ENCODE measurements at places on chromosomes 4 and X.
A peak's percentile ranks its signal among the peaks of the same experiment; 100 is the strongest.

GRCh38 chr4:139525414-139525813 lies 30.6 kb downstream of the SETD7 start:
- no peak for DNase-seq

DNA sequence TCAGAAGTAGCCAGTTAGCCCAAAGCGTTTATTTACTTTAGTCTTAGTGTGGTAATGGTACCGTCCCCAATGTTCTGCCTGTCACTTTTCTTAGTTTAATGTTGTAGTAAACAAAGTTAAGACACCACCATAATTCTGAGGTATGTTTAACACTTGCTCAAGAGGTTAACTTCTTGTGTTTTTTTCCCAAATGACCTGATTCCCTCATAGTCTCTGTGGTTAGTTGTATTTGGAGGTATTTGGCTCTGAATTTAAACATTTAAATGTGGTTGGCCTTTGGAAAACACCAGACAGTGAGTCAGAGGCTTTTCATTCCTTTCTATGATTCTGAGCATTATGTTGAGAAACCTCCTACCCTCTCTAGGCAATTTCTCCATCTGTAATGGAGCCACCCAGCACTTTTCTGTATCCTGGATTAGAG lies 47.9 kb downstream of the CXCL1 start:
- DNase-seq = no peak

- DNase-seq = no peak
These were observed 123.0 kb upstream of the GALNT7 start for GRCh38 chr4:173045571-173045970.

- DNase-seq = peak; percentile 47
These were observed 70.2 kb upstream of the BCOR start for GRCh38 chrX:40167850-40168479.

GRCh38 chr4:146916479-146917076 lies 29.1 kb downstream of the TTC29 start:
- no peak for DNase-seq

DNA sequence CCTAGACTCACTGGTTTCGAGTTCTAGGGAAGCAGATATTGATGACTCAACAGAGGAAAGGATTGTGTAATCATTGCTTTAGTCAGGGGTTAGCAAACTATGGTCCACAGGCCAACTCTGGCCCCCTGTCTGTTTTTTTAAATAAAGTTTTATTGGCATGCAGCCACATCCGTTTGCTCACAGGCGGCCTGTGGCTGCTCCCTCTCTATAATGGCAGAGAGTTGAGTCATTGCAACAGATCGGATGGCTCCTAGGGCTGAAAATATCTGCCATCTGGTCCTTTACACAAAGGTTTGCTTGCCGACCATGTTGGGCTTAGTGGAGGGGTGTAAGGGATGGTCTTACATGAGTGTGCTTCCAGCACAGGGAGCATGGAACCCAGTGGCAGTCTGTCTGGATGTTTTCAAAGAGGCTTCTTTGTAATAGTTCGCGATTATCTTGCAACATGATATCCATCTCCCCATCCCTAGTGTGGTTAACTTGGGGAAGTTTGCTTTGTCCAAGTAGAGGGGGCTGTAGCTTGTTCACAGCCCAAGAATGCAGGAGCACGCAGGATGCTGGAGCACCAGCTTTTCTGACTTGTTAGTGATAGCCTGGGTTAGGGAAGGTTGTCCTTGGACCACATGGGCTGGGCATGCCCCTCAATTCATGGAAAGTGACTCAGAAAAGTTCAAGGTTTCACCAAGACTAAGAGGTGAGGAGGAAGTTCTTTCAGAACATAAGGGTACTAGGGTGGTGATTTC lies 59.3 kb upstream of the CLDN34 start:
- no peak for DNase-seq

GRCh38 chrX:22803353-22803752 lies 196.4 kb upstream of the DDX53 start:
- no peak for DNase-seq

DNA sequence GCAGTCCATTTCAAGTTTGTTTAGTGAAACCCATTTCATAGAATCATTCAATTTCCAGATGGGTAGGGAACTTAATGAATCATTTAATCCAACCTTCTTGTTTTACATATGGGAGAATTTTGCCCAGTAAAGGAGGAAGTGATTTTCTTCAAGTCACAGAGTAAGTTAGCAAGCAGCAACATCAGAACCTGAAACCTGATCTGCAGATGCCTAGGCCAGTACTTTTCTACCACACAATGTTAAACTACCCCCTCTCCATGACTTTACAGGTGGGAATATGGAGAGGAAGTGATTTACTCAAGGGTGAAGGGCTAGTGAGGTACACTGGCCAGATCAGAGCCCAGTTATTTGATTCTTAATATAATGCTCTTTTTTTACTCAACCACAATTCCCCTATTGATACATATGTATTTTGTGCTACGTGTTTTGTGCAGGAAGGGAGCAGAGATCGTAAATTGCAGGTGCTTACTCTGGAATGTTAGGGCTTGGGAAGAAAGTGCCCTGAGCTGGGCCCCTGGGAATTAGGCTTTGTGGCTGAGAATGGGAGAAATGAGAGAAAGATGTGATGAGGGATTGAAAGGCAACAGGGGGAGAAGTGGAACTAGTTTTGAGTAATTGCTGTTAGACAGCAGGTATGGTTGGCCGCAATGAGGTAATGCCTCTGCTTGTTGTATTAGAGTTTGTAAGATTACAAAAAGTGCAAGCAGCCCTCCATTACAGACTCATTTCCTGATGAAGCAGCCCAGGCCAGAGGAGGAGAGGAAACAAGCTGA lies 6.8 kb downstream of the LHFPL1 start:
- DNase-seq = no peak

- DNase-seq = no peak
These were observed 42.2 kb upstream of the HMGB3 start for GRCh38 chrX:150940844-150941495.

GRCh38 chr4:105414316-105414715 lies 59.5 kb downstream of the PPA2 start:
- DNase-seq = no peak

DNA sequence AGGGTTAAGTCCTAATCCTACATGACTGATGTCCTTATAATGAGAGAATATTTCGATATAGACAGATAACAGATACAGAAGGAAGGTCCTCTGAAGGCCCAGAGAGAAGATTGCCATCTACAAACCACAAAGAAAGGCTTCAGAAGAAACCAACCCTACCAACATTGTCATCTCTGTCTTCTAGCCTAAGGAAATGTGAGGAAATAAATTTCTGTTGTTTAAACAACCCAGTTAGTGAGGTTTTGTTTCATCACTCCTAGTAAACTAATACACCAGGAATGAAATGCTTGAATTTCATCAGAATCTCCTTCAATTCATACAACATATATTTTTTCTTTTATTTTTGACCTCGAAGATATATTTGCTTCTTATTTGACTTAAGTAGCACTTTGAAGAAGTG lies 1527.8 kb downstream of the STIM2 start:
- no peak for DNase-seq

- DNase-seq = peak; percentile 20
These were observed 22.4 kb downstream of the NEXMIF start for GRCh38 chrX:74902806-74903205.

DNA sequence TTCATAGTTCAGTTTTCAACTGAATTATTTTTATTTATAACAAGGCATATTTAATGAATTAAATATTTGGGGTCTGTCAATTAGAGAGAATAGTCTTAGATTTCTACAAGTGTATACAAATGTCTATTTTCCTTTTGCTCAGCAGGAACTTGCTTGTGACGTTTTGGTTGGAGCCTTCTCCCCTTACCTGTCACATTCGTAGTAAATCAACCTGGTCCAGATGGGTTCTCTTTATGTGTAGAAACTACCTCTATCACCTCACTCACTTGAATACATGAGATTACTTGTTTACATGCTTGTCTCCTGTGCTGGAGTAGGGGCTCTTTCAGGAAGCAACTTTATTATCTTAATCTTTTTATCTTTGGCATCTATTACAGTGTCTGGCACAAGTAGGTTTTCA lies 938.3 kb upstream of the IGFBP7 start:
- DNase-seq = no peak

- DNase-seq = no peak
These were observed 230.8 kb downstream of the CPE start for GRCh38 chr4:165609653-165610052.

DNA sequence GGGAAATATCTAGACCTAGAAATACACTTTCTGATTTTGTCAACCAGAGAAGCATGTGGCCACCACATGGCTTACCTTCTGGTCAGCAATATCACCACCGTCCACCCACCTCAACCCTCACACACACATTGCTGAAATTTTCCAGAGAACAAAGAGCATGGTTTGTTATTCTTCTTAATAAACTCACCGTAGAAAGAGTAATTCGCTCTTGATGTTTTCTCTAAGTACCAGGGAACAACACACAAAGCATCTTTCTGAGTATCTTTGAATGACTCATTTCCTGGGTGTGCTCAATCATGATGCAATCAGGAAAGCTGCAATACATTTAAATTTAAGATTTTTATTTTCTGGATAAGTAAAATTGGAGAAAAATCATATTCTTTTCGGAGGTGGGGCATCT lies 24.7 kb upstream of the LRAT start:
- DNase-seq = no peak

DNA sequence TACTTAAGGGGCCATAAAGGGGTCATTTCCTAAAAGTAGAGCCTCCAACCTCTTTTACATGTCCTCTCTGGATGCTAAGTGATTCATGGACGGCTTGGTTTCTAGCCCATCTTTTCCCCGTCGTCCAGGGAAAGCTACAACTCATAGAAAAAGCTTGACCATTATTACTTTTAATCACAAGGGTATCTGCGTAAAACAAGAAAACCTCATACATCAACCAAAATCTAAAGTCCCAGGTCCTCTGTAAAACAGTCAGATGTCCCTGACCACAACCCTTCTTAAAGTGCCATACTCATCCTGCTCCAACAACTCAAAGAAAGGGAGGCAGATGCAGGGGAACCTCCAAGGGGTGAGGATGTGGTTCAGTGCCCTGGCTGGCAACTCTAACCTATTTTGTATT lies 29.6 kb downstream of the ADGRA3 start:
- no peak for DNase-seq

GRCh38 chr4:60744767-60745166 lies 455.4 kb upstream of the ADGRL3 start:
- no peak for DNase-seq

GRCh38 chrX:40883021-40883619 lies 147.8 kb upstream of the MED14 start:
- no peak for DNase-seq

DNA sequence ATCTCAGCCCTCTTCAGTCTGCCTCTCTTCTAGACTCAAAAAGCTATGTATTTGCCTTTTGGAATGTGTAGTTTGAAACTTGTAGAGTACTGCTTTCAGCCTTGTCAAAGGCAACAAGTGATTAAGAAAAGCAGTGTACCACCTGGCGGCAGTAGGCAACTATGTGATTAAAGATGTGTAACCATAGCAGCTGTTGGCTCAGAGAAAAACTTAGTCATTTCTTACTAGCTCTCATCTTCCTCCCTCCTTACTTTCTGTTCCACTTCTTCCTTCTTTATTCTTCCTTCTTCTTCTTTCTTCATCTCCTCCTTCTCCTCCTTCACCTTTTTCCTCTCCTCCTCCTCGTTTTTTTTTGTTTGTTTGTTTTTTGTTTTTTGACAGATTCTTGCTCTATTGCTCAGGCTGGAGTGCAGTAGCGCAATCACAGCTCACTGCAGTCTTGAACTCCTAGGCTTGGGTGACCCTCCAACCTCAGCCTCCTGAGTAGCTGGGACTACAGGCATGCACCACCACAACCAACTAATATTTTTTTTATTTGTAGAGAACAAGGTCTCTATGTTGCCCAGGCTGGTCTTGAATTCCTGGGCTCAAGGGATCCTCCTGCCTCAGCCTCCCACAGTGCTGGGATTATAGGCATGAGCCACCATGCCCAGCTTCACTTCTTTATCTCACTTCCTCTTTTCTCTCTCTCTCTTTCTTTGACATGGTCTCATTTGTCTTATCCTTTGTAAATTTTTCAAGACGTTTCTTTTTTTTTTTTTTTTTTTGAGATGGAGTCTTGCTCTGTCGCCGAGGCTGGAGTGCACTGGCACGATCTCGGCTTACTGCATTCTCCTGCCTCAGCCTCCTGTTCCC lies 32.6 kb downstream of the ABHD18 start:
- DNase-seq = no peak

DNA sequence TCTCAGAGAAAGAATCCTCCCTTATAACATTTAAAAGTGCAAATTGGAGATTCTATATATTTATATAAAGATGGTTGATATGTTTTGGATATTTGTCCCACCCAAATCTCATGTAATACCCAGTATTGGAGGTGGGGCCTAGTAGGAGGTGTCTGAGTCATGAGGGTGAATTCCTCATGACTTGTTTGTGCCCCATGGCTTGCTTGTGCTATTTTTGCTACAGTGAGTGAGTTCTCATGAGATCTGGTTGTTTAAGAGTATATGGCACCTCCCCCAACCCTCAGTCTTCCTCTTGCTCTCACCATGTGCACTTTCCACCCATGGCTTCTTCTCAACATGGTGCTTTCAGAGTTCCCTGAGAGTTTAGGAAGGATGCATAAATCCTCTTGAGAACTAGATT lies 9.5 kb upstream of the ANKRD50 start:
- DNase-seq = no peak

- DNase-seq = no peak
These were observed 352.9 kb downstream of the GASK1B start for GRCh38 chr4:157819693-157820464.

DNA sequence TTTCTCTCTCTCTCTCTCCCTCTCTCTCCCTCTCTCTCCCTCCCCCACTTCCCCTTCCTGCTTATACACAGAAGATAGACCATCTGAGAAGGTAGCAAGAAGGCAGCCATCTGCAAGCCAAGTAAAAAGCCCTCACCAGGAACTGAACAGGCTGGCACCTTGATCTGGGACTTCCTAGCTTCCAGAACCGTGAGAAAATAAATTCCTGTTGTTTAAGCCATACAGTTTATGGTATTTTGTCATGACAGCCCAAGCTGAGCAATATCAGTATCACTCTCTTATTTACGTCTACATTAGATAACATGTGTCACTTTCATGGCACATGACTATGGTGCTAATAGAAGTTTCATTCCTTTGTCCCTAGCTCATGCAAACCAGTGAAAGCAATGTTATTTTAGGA lies 581.1 kb downstream of the INPP4B start:
- no peak for DNase-seq

GRCh38 chr4:42806303-42806835 lies 86.1 kb upstream of the GRXCR1 start:
- no peak for DNase-seq

GRCh38 chr4:121582296-121582695 lies 114.5 kb downstream of the ANXA5 start:
- no peak for DNase-seq

- no peak for DNase-seq
These were observed 314.3 kb upstream of the FGF13 start for GRCh38 chrX:139025816-139026215.

DNA sequence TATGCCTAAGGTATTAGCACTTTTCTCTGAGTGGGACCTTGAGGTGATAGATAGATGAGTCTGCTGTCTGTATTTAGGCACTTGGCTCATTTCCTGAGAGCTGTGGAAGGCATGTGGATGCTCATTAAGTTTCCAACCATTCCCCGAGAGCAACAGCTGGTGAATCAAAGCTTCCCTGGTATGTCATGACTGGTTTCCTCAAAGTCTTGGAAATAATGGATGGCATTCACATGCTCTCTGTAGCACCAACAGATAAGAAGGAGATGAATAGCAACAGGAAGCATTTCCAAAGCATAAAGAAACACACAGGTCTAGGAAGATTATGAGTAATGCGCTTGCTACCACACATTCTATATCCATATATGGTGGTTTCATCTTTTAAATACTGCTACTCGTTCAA lies 118.3 kb upstream of the ETNPPL start:
- no peak for DNase-seq

GRCh38 chrX:14963447-14964236 lies 90.4 kb downstream of the MOSPD2 start:
- DNase-seq = no peak

GRCh38 chr4:41146716-41147506 lies 67.4 kb downstream of the APBB2 start:
- DNase-seq = no peak

Data from NCI-H2081 treated with DMSO at 0.1 percent for 48 hours (cell line).